ENCODE measurements at places on chromosomes 4 and X. TPM values are rescaled to one million over a fixed set of nuclear protein-coding genes. Genes with fewer than 3 reads are reported as not detected.

DNA sequence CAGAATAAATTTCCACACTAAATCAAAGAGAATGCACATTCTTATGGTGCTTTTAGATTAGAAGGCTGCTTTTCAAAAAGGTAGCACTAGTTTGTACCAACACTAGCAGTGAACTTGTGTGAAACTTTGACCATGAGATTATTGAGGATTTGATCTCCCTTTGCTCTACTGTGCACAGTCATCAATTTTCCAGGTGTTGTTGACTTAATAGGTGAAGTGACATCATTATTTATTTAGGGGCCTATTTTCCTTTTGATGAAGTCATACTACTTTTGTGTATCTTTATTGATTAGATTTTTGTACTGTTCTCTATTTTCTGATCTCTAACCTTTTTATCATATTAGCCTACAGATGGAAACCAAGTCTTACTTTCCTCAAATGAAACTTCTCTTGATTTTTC lies 507.9 kb upstream of the LCORL start:
- DNase-seq, result no peak

DNA sequence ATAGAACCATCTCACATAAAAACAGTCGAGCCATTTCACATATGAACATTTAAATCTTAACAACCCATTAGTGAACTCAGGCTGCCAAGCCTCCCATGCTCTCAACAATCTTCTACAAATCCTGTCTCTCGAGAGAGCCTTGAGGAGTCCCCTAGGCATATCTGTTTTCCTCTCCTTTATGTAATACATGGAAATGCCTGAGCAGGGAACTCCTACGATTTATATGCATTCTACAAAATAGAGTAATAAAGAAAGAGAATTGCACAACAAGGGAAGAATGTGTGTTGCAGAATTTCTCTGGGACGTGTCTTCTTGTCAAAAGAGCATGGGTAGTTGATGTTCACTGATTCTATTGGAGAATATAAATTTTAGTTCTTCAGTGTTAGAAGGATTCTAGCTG lies 101.8 kb upstream of the VCX2 start:
- DNase-seq, result no peak

GRCh38 chr4:88865046-88865445 lies 167.4 kb upstream of the NAP1L5 start:
- no peak for DNase-seq

Gene TEX11
- polyA plus RNA-seq, result 0.18 TPM

Gene SLIT2
- polyA plus RNA-seq, result 49.7 TPM

Gene LYAR
- polyA plus RNA-seq, result 19.3 TPM

DNA sequence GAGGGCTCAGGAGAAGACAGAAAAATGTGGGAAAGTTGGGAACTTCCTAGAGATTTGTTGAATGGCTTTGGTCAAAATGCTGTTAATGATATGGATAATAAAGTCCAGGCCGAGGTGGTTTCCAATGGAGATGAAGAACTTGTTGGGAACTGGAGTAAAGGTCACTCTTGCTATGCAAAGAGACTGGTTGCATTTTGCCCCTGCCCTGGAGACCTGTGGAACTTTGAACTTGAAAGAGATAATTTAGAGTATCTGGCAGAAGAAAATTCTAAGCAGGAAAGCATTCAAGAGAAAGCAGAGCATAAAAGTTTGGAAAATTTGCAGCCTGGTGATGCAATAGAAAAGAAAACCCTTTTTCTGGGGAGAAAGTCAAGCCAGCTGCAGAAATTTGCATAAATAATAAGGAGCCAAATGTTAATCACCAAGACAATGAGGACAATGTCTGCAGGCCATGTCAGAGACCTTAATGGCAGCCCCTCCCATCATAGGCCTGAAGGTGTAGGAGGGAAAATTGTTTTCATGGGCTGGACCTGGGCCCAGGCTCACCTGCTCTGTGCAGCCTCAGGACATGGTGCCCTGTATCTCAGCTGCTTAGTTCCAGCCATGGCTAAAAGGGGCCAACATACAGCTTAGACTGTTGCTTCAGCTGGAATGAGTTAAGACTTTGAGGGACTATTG lies 203.8 kb downstream of the RELL1 start:
- no peak for DNase-seq

DNA sequence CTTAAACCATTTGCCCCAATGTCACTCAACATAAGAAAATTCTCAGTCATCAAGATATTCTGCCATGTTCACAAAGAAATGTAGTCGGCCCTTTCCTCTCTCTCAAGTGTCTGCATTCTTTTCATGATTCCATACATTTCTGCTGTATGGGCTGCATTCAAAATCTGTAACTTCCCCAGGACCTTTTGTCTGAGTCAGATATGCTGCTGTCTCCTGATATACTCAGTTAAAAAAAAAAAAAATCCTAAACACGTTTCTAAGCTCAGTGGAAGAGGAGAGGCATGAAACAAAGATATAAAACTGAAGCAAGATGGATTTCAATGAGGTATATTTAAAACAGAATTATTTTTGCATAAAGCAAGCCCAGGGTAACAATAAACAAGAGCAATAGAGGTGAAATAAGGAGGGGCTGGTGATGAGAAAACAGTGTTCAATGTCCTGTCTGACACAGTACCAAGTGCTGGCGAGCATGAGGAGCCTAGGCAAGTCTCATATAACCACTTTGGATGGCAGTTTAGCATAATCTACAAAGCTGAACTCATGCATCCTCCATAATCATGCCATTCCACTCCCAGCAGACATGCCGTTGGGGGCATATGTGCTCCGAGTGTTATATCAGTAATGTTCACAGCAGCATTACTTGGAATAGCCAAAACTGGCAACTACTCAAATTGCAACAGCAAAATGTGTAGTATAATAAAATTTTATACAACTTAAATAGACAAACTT lies 76.7 kb downstream of the MANBA start:
- no peak for DNase-seq

DNA sequence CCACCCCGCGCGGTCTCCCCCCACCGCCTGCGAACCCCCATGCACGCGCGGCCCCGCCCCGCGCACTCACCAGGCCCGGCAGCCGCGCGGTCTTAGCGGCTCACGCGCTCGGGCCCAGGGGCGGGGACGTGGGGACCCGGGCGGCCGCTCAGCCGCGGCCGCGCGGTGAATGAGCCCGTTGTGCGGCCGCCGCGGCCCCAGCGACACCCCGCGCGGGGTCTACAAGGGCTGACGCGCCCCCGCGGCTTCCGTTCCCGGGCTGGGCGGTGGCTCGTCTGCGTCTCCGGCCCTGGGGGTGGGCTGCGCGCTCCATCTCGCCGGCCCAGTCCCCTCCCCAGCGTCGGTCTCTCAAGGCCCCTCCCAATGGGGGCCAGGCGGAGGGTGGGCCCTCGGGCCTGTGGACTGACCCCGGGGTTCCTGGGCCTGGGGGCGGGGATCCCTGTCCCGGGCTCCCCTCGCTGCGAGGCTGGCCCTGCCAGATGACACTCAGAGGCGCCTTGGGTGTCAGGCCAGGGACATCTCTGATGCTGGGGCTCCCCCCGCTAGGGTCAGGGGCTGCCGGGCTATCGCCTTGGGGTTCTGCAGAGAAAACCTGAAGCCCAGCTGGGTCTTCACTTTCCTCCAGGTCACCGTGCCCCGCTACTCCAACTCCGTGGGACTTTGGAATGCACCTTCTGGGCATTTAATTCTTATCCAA lies 4.3 kb upstream of the SLC26A1 start:
- no peak for DNase-seq

DNA sequence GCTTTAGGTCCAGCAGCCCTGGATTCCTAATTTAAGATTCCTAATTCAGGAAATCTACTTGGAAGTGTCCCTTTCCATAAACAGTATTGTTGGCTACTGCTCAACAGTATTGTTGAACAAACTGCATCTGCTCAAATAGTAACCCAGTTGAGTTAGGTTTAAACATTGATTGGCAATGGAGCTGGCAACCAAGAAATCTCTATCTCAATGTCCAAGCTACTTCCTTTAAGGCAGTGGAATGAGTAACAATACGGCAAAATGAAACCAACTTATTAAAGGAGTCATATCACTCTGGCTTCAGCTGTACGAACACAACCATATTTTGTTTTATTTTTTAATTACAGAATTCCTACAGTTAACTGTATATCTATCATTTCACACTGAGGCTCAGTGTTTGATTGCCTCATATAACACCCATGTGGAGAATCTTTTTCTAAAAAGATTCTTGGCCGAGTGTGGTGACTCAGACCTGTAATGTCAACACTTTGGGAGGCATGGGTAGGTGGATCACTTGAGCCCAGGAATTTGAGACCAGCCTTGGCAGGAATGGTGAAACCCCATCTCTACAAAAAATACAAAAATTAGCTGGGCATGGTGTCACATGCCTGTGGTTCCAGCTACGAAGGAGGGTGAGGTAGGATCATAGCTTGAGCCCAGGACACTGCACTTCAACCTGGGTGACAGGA lies 71.7 kb upstream of the IL13RA1 start:
- no peak for DNase-seq

DNA sequence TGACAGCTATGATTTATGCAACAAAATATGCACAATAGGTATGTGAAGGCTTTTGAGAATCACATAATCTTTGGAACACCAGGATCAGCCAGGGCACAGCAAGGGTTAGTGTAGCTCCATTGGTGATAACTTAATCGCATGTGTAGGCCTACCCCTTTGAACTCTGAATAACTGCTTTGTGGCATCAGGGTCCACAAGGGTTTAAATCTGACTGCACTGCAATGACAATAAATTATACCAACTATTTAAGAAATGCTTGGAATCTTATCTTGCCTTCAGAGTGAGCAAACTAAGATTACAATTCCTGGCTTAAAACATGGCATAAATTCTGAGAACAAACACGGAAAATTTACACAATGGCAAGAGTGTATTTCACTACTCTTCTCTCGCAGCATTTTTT lies 245.8 kb downstream of the FBXO8 start:
- no peak for DNase-seq

All from right renal cortex interstitium (tissue), 3 donors.